ENCODE measurements at places on chromosomes 3 and 15.

- no peak for DNase-seq
Observed at GRCh38 chr3:71074423-71074822, 509.1 kb downstream of the FOXP1 start.

DNA sequence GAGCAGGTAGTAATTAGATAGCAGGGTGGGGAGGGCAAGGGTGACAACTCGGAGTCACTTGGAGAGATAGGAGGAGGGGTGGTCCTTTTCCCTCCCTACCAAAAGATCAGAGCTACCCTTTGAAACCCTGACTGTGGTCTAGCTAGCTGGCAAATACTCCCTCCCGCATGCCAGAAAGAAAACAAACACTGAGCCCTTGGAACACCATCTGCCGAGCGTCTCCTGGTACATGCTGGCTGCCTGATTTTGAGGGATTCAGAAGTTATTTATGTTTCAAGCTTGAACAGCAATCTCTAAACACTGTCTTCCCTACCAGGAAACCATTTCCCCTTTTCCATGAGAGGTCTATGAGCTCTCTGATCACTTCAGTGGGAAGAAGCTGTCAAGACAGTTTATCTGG, 291.6 kb upstream of the CFAP20DC start:
- DNase-seq, result peak; percentile 27

DNA sequence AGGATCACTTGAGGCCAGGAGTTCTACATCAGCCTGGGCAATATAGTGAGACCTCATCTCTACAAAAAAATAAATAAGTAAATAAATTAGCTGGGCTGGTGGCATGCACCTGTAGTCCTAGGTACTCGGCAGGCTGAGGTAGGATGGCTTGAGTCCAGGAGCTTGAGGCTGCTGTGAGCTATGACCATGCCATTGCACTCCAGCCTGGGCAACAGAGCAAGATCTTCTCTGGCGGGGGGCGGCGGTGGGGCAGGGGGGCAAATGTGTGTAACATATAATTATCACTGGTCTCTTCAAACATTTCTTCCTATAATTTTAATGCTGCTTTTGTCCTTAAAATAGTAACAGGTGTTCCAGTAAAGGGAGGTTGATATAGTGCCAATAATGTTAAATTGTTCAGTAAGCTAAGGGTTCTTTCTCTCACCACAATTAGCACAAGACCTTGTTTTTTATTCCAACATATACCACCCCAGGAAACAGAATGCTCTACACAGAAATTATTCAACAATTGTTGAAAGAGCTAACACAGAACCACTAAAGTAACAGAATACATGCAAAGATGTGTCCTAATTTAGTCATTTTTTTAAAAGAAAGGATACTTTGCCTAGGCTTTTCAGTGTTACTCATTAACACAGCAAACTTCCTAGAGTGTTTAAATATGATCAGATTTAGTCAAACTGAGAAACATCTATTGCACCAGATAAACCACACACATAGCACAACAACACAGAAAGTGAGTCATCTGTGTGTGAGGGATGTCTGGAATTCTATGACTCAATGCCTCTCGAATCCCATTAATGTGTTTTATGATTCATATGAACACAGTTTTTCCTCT, 29.1 kb downstream of the ANKRD28 start:
- no peak for DNase-seq

- DNase-seq, result no peak
Observed at GRCh38 chr15:68298882-68299381, 21.4 kb downstream of the FEM1B start.

GRCh38 chr3:189014526-189014925, 157.2 kb upstream of the TPRG1 start:
- DNase-seq, result no peak

DNA sequence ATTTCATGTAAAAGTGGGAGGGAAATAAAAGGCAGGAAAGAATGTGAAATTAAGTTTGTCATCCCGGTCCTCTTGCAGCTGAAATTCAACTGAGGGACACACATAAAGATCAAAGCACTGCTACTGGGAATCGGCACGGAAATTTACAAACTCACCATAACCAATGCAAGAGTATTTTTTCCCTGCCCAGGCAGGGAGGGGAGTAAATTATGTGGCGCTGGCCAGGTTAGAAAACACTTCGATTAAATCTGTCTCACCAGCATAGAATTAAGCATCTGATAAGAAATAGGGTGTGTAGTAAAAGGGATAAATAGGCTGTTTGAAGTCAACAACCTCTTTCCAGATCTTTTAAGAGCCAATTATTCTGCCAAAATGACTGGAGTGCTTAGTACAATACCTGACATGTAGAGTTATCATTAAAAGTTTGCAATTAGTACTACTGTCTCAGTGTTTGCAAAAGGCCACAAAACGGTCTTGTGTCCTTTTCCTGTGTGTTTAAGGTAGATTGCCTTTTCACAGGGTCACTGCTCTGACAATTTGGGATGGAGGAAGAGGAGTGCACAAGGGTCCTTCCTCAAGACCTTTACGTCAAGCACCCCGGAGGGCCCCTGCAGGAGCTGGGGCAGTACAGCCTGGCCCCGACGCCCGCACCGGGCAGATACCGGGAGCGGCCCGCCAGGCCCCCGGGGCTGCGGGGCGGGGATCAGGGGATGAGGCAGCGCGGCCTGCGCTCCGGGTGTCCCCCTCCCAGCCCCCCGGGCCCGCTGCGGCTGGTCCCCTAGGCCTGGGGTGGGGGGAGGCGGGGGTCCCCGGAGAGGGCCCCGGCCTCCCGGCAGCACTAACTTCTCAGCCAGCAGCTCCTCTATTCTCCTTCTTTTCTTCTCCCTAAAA, 651 bp downstream of the UBA3 start:
- DNase-seq, result no peak

- no peak for DNase-seq
Observed at GRCh38 chr3:112035241-112035640, 705 bp downstream of the TMPRSS7 start.

GRCh38 chr3:102536456-102536855, 101.6 kb downstream of the ZPLD1 start:
- DNase-seq, result peak; percentile 38

DNA sequence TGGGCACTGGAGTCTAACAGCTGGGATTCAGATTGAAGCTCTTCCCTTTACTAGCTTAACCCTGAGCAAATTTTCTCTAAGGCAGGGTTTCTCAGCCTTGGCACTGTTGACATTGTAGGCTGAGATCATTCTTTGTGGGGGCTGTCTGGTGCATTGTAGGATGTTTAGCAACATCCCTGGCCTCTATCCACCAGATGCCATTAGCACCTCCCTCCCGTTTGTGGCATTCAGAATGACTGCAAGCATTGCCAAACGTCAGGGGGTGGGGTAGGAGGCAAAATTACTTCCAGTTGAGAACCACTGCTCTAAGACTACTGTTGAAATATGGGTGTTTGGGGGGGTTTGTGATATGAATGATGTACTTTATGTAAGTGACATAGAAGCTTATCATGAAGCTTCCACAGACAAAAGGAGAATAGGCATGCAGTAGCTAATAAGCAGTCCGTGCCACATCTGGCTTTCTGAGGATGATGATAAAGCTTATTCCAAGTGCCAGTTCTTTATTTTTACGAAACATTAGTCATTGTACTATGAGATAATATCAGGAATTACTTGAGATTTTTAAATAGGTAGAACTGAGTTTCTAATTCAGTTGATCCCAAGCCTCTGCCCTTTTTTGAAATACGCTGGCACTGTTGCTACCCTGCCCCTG, 39.3 kb downstream of the NKIRAS1 start:
- DNase-seq, result no peak

DNA sequence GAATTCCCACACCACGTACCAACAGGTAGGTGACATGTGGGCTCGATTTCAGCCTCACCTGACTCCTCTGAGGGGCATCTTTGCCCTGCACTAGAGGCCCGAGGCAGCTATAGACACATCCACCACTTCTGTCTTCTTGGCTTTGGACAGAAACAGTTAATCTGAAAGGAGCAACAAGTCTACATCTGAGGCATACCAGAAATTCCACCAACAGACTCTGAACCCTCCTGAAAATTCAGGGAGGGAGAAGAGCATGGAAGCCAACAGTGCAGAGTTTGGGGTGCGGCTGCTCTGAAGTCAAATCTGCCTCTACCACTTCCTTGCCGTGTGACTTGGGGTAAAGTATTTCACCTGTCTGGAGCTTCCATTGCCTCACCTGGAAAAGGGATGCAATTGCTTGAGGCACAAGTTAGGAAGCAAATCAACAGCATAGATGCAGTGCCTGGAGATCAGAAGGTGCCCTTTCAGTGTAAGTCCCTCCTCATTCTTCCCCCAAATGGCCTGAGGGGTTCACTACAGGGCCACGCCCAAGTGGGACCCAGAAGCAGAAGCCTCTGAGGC, 119.8 kb downstream of the SHQ1 start:
- no peak for DNase-seq

GRCh38 chr3:170740726-170741591, 129.0 kb downstream of the RPL22L1 start:
- DNase-seq, result no peak

- DNase-seq, result peak; percentile 51
Observed at GRCh38 chr15:82999905-83000671, 11.4 kb downstream of the C15orf40 start.

DNA sequence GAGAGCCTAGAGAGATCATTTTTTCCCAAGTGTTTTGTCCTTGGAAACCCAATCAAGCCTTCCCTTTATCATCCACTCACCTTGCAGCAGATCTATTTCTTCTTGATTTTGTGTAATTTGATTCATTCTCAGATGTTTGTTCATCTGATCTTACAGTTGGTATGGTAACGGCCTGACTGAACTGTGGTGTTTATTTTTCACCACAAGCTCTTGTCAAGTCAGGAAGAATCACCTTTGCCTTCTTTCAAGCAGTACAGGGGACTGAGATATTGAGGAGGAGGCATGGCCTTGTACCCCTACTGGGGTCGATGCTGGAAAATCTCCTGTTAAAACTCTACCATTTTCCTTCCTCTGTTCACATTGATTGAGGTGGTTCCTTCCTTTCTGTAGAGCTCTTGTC, 361.4 kb upstream of the CFAP20DC start:
- no peak for DNase-seq

DNA sequence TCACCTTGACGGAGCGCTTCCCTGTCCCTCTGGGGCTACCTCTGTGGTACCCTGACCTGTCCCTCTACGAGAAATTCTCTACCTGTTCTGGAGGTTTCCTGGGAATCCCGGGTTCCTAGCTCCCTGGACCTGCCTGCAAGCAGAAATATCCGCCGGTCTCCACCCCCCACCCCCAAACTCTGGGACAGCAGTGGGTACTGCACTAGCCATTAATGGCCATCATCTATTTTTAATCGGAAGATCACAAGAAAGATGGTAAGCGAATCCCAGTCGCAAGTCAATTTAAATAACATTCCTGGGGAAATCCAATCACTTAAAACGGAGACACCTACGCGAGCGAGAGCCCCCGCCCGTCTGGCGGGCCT, 429 bp upstream of the C3orf80 start:
- no peak for DNase-seq

DNA sequence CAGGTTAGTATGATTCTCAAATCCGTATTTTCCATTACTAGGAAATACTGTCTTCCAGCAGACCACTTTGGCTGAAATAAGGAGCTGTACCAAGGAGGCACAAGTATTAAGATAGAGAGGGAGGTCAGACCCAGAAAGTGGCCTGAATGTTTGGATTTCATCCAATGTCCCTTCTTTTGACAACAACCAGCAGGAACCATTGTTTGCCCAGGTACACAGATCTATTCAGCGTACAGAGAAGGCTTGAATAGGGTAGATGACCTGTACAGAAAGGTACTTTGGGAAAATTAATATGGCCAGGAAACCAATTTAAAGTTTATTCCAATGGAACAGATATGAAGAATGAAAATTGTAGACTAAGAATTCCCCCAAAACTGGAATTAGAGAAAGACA, 12.6 kb downstream of the MTHFS start:
- DNase-seq, result no peak

GRCh38 chr3:161222662-161223061, 1.6 kb downstream of the NMD3 start:
- no peak for DNase-seq

DNA sequence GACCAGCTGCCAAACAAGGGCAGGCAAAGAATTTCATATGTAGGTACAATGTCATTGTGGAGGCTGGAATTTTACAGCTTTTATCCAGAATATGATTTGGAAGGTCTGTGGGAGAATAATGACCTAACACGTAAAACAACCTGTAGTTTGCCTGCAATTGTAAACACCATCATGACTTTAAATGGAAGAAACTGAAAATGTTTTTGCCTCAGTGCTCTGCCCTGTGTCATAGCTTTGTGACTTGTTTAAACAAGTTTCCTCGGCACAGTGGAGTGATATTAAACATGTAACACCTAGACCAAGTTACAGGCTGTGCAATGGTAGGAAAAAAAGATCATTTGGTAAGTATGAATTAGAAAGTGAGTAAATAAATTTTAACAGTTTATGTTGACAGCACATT, 171.6 kb upstream of the MBNL1 start:
- no peak for DNase-seq

GRCh38 chr3:13338996-13339395, 81.1 kb downstream of the NUP210 start:
- DNase-seq, result no peak

DNA sequence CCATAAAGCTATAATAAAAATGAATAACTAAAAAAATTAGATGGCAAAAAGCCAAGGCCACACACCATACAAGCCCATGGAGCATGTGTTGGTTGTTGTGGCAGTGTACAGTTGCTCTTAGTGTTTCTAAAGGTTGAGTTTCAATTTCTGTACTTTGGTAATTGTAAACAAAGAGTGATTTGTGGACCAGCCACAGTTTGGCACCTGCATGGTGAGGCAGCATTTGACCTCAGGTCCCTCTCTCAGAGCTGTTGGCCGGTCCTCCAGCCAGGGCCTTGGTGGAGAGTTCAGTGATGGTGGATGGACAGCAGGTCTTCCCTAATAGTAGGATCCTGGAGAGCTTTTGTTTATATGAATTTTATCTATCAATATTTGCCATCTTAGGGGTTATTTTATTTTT, 5.6 kb downstream of the ACAD9 start:
- no peak for DNase-seq

- DNase-seq, result no peak
Observed at GRCh38 chr3:56314842-56315241, 153.4 kb downstream of the ERC2 start.

GRCh38 chr3:108150200-108150599, 59.4 kb upstream of the CD47 start:
- no peak for DNase-seq

- peak; percentile 19 for DNase-seq
Observed at GRCh38 chr3:129534428-129535027, 6.1 kb downstream of the RHO start.

DNA sequence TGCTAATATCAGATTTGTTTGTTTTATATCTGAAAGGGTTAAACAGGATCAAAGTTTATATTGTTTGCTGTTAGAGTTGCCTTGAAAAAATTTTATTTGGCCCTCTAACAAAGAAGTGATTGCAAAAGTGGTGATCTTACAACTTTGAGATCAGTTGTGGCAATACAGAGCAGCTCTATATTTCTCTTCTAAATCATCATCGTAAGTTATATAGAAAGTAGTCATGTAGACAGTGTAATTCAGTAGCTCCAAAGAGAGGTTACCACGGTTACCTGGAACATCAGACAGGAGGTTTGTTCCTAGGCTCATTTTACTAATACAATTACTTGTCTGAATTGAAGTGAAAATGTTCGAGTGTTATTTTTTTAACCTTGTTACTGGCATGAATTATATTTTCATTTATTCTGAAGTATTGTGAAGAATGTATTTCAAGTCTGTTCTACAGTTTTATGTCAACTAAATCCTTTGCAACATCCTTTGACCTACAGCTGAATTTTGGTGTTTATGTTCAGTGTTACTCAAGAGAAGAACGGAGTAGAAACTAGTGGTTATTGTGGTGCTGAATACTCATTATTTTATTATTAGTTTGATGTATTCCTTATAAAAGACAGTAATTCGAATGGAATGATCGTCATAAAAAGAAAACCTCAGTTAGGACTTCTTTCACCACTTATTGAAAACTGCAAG, 214.2 kb downstream of the NAALADL2 start:
- no peak for DNase-seq

All from NCI-H1694 (cell line).